ENCODE measurements at places on chromosomes 3 and 15.

DNA sequence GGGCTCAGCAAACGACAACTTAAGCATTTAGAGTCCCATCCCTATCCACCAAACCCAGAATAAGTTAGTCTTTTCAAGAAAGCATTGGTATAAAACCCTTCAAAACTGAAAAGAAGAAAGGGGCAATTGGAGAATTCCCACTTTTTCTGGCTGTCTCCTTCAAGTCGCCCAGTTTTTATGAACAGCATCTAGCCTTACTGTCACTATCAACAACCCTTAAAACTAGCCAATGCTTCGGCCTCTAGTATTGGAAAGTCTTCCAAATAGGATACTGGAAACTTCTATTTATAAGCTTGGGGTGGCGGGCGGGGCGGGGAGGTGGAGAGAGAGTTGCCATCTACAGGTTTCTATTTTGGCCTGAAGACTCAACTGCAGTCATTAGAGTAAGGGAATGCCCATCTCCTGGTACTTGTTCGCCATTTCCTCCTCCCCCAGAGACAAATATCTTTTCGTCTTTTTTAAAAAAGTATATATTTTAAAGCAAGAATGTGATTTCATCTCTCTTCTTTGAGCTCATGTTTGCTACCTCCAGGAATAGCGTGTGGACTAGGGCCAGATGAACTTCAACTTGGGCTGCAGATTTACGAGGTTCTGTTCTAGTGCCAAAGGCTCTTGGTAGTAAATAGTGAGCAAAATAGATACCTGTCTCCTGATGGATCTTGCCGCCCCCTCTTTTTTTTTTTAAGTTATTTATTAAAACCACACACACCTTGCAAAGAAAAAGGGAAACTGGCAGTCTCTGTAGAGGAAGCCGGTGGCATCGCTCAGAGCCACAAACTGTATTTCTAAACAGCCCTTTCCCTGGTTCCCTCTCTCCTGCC lies 2.7 kb downstream of the BCL6 start:
- DNase-seq = no peak

- no peak for DNase-seq
Measured at GRCh38 chr3:169264711-169265110, 398.8 kb downstream of the MECOM start.

DNA sequence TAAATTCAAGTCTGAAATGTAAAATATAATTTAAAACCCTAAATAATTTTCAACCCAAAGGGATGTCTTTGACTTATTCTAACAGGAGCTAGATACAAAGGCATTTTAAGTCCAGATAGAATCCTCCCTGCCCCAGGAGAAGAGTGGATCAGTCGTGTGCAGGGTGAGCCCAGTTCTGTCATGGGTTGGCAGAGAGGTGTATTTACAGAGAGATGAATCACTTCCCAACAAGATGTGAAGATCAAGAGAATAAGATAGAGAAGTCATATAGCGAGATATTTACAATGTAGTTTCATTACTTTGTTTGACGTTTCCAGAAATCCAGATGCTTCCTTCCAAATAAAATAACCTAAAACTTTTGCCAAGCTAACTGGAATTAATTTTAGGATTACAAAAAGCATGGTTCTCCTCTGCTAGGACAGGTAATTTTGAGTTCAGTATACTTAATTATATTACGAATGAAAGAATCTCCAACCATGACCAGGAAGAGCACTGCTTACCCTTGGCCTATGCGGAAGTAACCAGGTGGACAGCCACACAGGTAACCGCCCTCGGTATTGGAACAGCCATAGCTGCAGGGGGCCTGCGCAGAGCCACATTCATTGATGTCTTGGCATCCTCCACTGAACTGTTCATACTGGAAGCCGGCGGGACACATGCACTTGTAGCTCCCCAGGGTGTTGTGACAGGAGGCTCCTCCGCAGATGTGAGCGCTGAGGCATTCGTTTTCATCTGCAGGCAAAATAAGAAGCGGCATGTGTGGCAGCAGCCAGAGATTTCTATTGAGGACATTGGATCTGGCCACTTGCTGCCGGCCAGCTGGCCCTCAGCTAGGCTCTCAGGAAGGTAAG lies 84.0 kb downstream of the DUT start:
- no peak for DNase-seq

GRCh38 chr3:53077476-53078220 lies 31.8 kb upstream of the SFMBT1 start:
- no peak for DNase-seq
